ENCODE measurements at places on chromosomes 3 and 15.

DNA sequence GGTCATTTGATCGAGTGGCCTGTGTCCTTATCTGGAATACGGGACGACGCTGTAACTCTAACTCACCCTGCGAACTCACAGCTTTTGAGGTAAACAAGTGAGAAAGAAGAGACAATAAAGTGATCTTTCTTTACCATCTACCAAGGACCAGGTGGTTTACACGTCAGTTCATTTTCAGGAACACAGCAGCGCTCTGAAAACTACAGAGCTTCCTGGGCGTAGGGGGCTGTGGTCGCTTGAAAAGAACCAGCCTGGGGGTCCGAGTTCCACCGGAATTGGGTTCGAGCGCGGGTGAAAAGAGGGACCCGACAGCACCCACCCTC is 357 bp downstream of the KIAA1143 start:
- DNase-seq, result no peak

DNA sequence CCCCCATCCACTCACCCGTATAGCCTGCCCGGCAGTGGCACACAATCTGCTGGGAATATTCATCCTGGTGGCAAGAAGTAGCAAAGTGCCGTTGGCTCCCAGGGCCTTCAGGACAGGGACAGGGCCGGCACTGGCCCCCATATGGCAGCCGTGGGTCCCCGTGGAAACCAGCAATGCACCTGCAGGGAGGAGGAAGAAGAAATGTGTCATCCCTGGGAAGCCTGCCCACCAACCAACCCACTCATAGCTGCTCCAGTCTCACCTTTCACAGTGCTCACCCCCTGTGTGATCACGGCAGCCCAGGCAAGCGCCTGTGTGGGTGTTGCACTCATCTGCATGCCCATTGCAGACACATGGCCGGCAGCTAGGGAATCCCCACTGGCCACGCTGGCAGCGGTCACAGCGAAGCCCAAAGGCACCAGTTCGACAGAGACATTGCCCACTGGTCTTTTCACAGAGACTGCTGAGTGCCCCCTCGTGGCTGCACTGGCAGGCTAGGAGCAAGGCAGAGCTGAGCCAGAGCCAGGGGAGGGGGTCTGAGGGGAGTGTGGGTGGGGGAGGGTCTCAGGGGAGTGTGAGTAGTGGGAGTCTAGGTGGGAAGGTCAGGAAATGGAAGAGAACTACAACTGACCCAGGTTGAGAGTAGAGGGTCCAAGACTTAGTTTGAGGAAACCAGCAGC is 4.5 kb upstream of the USP19 start:
- no peak for DNase-seq

GRCh38 chr15:91311986-91312385 is 211.9 kb downstream of the SV2B start:
- DNase-seq, result no peak

GRCh38 chr3:125366132-125366531 is 9.0 kb downstream of the ZNF148 start:
- DNase-seq, result no peak

- no peak for DNase-seq
These were observed 175.4 kb downstream of the TBC1D2B start for GRCh38 chr15:77901921-77902750.
